ENCODE measurements at places on chromosomes 3 and 15. TPM values are rescaled to one million over a fixed set of nuclear protein-coding genes. Genes with fewer than 3 reads are reported as not detected.

Gene MED12L
- total RNA-seq = 47.9 TPM

Gene ARPIN
- 2.2 TPM for total RNA-seq

DNA sequence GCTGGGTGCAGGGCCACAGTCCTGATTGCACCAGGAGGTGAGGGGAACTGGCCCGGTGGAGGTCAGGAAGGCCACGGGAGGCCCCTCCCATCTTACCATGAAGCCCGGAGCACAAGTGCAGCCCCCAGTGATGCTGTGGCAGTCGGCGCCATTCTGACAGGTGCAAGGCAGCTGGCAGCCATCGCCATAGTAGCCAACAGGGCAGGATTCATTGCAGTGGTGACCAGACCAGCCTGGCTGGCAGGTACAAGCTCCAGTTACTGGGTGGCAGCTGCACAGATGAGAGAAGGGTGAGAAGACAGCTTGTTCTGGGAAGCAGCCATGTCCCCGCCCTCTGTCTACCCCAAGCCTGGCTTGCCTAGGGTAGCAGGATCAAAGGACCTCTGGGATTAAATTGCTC lies 88.2 kb downstream of the RAB11A start:
- DNase-seq = no peak

DNA sequence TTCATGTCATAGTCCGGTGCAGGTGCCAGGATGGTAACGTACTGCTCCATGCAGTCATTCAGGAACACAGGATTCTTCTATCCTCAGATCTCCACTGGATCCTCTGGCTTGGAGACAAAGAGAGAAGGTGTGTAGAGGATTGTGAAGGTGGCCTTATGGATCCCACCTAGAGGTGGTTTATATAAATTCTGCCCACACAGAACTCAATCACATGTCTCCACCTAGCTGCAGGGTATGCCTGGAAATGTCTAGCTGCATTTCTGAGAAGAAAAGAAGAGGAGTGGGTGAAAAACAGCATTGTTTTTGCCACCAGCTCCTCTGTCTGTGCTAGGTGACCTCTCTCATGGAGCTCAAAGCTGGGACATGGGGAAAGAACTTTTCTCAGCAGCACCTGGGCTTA lies 478.7 kb downstream of the PDCD6IP start:
- no peak for DNase-seq

DNA sequence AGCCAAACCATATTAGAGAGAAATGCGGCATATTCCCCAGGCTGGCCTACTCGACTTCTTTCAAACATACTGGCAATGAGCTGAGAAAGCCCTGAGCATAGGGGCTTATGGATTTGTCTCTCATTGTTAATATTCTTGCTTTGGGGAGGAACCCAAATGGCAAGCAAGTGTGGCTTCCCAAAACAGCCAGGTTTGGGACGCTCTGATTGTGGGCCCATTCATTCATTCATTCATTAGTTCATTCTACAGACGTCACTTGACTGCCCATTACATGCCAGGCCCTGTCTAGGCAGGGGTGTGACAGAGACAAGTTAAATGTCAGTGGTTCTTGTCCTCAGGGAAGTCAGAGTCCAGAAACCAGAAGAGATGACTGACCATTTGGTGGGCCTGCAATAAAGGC lies 77.4 kb upstream of the THBS1 start:
- DNase-seq = no peak

DNA sequence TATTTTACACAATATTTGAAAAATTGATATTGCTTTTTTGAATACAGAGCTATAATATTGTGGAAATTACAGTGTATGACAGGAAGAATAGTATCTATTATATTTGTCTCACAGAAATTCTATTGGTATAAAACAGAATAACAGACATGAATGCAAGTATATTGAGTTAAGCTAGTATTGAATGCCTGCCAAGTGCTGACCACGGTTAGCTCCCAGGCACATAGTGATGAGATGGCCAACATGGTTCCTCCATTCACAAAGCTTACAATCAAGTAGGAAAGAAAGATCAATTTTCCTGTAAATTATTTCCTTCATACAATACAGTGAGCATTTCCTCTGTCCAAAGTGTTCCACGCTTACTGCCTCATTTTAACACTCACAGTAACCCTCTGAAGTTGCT lies 67.6 kb downstream of the TP63 start:
- DNase-seq = no peak

GRCh38 chr3:85370341-85370740 lies 411.6 kb downstream of the CADM2 start:
- no peak for DNase-seq

GRCh38 chr3:43369404-43370292 lies 83.3 kb downstream of the SNRK start:
- no peak for DNase-seq

GRCh38 chr3:138442433-138442832 lies 8.0 kb downstream of the ESYT3 start:
- DNase-seq = no peak

Measured in hematopoietic multipotent progenitor cell (in vitro differentiated cells).